ENCODE measurements at places on chromosomes 7 and 10. TPM values are rescaled to one million over a fixed set of nuclear protein-coding genes. Genes with fewer than 3 reads are reported as not detected.

DNA sequence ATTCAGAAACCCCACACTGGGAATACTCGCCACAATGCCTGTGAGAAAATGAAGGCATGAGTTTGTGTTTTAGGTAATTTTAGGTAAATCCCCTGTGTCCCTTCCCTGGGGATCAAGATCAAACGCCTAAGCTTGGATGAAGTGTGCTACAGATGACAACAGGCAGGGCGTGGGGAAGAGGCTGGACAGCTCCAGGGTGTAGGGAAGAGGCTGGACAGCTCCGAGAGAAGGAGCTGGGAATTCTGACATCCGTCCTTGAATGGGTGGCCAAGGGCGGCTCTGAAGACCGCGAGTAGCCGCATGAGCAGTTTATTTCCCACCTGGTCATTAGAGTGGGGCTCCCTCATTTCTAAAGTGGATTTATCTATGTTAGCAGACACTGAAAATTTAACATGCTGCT lies 109.7 kb downstream of the RAMP3 start:
- no peak for DNase-seq

DNA sequence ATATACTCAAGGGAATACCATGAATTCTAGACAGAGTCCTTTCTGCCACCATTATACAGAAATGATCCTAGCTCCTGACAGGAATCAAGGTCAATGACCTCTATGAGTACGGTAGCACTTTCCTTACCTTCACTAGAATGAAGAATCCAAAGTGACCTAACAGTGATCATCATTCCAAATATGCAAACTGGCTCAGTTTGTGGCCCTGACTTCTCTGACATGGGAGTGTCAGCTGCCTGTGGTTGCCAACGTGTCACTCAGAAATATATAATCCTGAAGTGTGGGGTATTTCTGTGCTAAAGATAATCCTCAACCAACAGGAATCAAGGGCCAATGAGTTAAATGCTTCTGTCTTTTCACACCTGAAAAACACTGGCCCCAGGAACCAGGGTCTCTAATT lies 45.7 kb downstream of the COPG2 start:
- DNase-seq, result no peak

DNA sequence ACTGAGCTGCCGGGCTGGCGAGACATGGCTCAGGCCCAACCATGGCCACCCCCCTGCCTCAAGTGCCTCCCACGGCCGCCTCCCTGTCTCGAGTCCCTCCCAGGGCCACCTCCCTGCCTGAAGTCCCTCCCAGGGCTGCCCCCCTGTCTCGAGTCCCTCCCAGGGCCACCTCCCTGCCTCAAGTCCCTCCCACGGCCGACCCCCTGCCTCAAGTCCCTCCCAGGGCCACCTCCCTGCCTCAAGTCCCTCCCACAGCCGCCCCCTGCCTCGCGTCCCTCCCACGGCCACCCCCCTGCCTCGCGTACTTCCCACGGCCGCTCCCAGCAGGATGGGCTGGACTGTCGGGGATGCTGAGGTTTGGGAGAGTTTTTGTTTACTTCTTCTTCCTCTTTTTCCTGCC lies 462.5 kb downstream of the PTPRN2 start:
- DNase-seq, result no peak

- DNase-seq, result no peak
Observed at GRCh38 chr10:58638388-58638787, 125.7 kb downstream of the BICC1 start.

GRCh38 chr10:115030483-115031200 lies 62.5 kb upstream of the ATRNL1 start:
- no peak for DNase-seq

The SFRP4 gene
- total RNA-seq, result not detected

The POLR2J3 gene
- total RNA-seq, result 62.8 TPM

DNA sequence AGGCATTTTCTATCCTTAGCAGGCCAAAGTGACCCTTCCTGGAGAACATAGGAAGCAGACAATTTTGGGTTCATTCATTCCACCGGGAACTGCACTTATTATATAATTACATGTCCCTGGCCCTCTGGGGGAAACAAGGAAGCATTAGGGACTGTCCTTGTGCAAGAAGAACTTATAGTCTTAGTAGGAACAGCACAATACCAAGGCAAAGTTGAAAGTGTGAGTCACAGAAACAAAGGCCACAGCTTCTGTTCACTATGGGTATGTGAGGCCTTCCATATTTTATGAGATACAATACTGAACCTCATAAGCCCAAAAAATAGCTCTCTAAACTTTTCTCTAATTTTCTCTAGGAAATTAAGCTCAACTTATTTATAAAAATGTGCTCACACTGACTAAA lies 18.4 kb upstream of the AKR1B10 start:
- DNase-seq, result no peak

The ING3 gene
- 22.7 TPM for total RNA-seq

The THSD7A gene
- total RNA-seq, result not detected

Measured in OCI-LY7 (cell line).